Left ventricle myocardium superior (tissue), 1 donor: ENCODE measurements at places on chromosomes 11 and 22. TPM values are rescaled to one million over a fixed set of nuclear protein-coding genes. Genes with fewer than 3 reads are reported as not detected.

DNA sequence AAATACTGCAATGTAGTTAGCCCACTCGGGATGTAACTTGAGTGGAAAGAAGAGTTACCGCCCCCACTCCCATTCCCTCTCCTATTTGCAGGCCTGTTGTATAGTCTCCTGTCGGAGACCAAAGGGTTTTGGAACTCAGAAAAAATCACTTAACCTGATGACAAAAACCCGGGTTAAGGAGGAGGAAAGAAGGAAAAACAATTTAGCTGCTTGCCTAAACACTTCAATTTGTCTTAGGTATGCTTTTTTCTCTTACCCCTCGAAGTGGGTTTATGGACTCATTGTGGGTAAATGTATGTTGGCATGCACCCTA, 2.2 kb downstream of the YAP1 start:
- DNase-seq: no peak

DNA sequence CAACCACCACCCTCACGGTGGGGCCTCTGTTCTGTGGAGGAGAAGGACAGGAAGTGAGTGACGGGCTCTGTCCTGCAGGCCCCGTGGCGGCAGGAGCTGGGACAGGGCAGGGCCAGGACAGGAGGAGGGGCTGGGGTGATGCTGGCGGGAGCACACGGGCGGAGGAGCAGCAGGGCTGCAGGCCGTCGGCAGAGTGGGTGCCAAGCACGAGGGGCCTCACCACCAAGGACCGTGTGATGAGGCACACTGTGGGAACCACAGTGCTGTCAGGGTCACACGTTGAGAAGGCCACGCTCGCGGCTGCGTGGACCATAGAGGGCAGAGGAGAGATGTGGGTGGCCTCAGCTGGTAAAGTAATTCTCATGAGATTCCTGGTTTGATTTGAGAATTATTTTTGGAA, 8.5 kb downstream of the SCO2 start:
- no peak for DNase-seq

DNA sequence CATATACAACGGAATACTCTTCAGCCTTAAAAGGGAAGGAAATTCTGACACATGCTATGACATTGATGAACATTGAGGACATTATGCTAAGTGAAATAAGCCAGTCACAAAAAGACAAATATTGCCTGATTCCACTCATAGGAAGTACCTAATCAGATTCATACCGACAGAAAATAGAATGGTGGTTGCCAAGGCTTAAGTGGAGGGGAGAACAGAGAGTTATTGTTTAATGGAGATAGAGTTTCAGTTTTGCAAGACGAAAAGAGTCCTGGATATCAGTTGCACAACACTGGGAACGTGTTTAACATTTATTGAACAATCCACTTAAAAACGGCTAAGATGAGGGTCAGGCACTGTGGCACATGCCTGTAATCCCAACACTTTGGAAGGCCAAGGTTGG, 45.6 kb upstream of the HIPK3 start:
- DNase-seq: no peak

DNA sequence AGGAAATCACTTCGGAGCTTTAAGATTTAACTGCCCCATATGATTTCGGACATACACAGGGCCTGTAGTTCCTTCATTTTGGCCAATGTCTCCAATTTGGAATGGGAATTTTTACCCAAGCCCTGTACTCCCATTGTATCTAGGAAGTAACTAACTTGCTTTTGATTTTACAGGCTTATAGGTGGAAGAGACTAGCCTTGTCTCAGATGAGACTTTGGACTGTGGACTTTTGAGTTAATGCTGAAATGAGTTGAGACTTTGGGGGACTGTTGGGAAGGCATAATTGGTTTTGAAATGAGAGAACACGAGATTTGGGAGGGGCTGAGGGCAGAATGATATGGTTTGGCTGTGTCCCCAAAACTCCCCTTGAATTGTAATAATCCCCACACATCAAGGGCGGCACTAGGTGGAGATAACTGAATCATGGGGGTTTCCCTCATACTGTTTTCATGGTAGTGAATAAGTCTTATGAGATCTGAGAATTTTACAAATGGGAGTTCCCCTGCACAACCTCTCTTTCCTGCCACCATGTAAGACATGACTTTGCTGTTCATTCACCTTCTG, 130.5 kb downstream of the LARGE1 start:
- DNase-seq: no peak

The POTEH gene
- not detected for total RNA-seq

- DNase-seq: no peak
Measured at GRCh38 chr11:46122945-46123715, 1.9 kb upstream of the PHF21A start.

GRCh38 chr22:40178417-40179409, 988 bp downstream of the TNRC6B start:
- DNase-seq: peak; percentile 44

DNA sequence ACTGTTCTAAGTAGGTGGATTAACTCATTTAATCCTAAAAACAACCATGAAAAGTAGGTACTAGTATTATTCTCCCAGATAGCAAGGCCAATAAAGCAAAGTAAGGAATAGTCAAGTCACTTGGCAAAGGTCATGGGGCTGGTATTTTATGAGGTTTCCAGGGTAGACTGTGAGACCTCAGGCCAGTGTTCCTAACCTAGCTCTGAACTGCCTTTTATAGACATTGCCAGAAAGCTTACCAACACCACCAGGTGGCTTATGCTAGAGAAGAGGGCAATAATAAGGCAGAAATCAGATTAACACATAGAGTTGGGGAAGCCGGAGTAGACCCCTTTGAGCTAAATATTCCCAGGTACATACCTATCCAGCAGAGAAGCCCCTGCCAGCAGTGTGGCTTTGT, 490.9 kb upstream of the TENM4 start:
- DNase-seq: no peak

The ANO5 gene
- total RNA-seq: 78.5 TPM

The OR52E8 gene
- not detected for total RNA-seq

The HMOX1 gene
- 3.8 TPM for total RNA-seq

The RFPL1 gene
- not detected for total RNA-seq

- DNase-seq: peak; percentile 88
Measured at GRCh38 chr11:66371627-66372415, at the start of gene SLC29A2. Gene SLC29A2, minus strand, starts transcription at chr11:66371760. Its CDS starts 169 bp downstream, at chr11:66371591.

GRCh38 chr11:12222055-12222792, 111.8 kb downstream of the MICAL2 start:
- peak; percentile 81 for DNase-seq

The FAM83F gene
- 5.2 TPM for total RNA-seq

GRCh38 chr22:19716041-19716828, 1.9 kb downstream of the SEPTIN5 start:
- DNase-seq: no peak

DNA sequence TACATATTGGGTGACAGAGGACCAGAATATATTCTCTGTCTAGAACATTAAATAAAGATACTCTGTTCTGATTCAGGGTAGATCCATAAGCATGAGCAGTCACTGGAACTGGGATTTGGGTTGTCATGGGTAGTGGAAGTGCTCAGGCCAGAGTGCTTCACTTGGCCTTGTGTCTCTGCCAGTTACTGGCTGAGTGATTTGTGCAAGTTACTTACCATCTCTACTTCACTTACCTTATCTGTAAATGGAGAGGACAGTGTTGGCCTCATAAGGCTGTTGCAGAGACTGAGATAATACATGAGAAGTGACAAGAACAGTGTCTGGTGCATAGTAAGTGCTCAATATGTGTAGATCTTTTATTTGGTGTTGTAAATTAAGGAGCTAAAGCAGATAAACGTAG, 17.6 kb downstream of the ATXN10 start:
- DNase-seq: no peak

The MCAT gene
- 13.4 TPM for total RNA-seq

GRCh38 chr11:111938687-111939160, 1.6 kb downstream of the DIXDC1 start:
- no peak for DNase-seq

The OR52H1 gene
- total RNA-seq: not detected

- no peak for DNase-seq
Measured at GRCh38 chr11:93089474-93090102, 108.2 kb downstream of the SLC36A4 start.

DNA sequence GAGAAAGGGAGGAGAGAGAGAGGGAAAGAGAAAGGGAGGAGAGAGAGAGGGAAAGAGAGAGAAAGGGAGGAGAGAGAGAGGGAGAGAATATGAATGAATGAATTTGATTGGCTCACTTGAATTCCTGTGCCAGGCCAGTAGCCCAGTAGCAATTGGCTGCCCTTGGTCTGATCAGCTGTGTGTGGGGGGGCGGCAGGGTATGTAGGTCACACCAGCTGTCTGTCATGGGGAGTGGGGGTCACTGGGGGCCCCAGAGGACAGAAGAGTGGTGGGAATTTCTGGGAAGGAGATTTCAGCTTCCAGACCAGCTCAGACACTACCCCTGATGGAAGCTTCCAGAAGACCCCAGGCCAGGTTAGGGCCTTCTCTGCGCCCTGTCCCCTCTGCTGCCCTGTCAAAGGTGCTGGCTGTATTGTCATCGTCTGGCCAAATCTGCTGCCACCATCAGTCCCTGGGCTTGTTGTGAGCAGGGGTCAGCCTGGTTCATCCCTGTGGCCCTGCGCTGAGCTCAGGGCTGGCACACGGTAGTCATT, 21.1 kb downstream of the MPPED1 start:
- DNase-seq: no peak

- DNase-seq: no peak
Measured at GRCh38 chr22:43996981-43997265, 27.2 kb upstream of the PARVB start.
